ENCODE measurements at places on chromosomes 2 and 18.

DNA sequence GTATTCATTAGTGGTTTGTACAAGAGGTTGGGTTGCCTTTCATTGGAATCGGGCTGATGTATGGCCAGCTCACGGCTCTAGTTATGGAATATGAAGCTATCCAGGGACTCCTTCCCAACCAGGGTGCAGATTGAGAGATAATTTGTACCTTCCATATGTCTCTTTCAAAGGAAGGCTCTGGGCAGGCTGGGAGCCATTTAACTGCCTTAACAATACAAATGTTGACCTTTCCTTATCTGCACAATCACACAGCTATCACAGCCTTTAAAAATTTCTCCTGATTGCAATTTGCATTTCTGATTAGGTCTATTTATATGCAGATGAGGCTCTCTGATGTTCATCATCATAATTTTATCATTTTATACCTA is 58.7 kb downstream of the MYO3B start:
- DNase-seq = no peak

DNA sequence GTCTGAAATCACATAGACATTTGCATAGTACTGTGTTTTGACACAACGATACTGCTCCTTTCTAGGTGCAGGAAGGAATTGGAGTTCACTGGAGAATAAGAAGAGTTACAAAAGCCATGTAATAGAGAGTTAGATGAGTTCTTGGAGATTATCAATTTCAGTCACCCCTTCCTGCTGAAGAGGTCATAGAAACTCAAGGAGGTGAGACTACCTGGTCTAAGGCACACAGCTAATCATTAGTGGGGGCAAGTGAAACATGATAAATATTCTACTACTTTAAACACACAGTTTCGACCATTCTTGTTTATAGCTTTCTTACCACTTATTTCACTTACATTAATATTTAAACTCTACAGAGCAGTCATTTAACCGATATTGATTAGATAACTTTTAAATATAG is 286.9 kb upstream of the NXPH2 start:
- DNase-seq = no peak

- DNase-seq = no peak
Observed at GRCh38 chr2:195363496-195363895, 293.5 kb upstream of the SLC39A10 start.

- no peak for DNase-seq
Observed at GRCh38 chr2:64153811-64154210, 9.6 kb upstream of the PELI1 start.

GRCh38 chr2:96921561-96922319 is 51.9 kb upstream of the SEMA4C start:
- DNase-seq = no peak

- no peak for DNase-seq
Observed at GRCh38 chr2:54053830-54054229, 61.6 kb upstream of the ACYP2 start.

All from stimulated activated CD8-positive, alpha-beta memory T cell treated with anti-CD3 and anti-CD28 coated beads, Interleukin-7, amount 100 ng/mL, for 24 hours (primary cell).